T47D (cell line): ENCODE measurements at places on chromosomes 1 and 21.
A peak's percentile ranks its signal among the peaks of the same experiment; 100 is the strongest.

- DNase-seq, result no peak
Observed at GRCh38 chr21:14454016-14455009, 71.4 kb upstream of the HSPA13 start.

DNA sequence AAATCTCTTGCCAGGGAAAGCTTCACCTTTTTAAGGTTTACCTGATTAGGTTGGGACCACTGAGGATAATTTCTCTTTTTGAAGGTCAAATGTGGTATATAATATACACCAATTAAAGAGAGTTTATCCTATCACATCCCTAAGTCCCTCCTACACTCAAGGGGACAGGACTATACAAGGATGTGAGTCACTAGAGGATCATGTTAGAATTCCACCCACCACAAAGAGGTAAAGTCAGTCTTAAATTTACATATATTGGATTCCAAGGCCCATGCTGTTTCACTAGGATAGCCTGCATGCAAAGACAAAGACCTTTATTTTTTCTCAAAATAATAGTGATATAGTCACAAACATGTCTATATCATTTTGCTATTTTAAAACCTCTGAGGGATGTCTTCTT, 164.4 kb downstream of the GIPC2 start:
- DNase-seq, result no peak

- DNase-seq, result no peak
Observed at GRCh38 chr1:59128239-59128736, 168.6 kb upstream of the FGGY start.

- DNase-seq, result peak; percentile 97
Observed at GRCh38 chr1:204072931-204073836, at the start of gene SOX13. Gene SOX13 (plus strand): TSS chr1:204073115. CDS start chr1:204112916, 39,801 bp downstream.

DNA sequence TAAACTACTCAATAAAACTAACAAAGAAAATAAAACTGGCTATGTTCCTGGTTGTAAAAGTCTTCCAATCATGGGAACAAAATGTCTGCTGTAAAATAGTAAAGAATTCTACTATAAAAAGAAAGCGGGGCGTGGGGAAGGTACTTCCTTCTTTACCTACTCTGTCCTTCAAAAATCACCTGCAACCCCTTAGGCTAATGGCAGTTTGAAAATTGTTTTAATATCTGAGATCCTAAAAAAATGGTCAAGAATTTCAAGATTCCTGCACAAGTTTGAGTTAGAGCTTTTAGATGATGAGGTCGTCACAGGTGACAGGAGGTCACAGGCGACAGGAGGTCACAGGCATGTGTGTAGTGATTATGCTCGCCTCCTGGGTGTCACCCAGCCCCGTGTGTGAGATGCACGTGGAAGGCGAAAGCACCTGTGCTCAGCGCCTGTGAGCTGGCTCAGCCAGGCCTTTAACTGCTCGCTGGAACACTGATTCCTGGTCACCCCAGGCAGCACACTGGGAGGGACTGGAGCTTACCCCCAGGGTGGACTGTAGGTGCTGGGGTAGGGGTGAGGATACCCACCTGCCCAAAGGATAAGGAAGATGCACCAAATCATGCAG, 18.6 kb upstream of the TMPRSS2 start:
- no peak for DNase-seq

- DNase-seq, result no peak
Observed at GRCh38 chr1:110113551-110113950, 1.3 kb downstream of the UBL4B start.

DNA sequence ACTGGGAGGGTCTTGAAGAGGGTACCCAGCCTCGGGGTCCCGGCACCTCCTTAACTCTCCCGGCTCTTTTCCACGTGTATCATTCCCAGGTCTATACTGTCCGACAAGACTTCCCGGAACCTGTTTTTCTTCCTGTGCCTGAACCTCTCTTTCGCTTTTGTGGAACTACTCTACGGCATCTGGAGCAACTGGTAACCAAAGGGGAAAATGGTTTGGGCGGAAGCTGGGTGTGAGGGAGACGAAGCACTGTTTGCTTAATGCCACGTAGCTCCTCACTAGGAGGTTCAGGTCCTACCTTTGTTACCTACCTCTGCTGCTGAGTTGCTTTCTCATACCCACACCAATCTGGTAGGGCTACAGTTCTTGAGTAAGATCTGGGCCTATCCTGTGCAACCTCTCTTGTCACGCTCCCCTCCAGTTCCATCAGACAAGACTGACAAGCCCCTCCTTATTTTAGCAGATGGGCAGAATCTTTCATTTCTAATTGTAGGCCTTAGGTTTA, 642 bp downstream of the SLC30A7 start:
- DNase-seq, result peak; percentile 4

GRCh38 chr21:15406791-15407190, 323.0 kb upstream of the USP25 start:
- no peak for DNase-seq

DNA sequence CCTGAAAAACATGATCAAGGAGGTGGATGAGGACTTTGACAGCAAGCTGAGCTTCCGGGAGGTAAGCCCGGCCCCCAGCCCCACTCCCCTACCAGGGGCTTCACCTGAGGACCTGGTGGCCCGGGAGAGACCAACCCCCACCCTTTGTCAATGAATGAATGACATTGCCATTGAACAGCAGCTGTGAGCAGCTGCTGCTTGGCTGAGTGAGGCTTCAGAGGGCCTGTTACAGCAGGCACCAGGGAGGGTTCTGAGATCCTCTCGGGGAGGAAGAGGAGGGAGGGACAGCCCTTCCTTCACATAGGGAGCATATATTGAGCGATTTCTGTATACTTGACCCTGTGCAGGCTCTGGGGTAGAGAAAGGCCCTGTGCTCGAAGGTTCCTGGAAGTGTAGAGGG, 12.3 kb upstream of the CTRC start:
- DNase-seq, result no peak

- DNase-seq, result no peak
Observed at GRCh38 chr1:208117409-208117808, 126.8 kb downstream of the PLXNA2 start.

- no peak for DNase-seq
Observed at GRCh38 chr1:194071205-194071604, 884.8 kb upstream of the B3GALT2 start.

DNA sequence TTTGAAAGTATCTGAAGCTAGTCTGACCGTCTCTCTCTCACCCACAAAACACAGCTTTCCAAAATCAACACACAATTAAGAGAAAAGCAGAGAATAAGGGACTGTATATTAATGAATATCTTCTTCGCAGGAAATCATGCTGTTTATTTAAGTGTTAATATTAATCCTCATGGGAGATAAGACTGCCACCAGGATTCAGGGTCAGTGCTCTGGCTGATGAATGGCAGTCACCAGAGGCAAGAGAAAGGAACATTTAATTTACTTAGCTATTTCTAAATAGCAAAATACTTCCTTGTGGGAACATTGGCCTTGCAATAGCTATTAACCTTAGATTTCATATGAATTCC, 2.2 kb downstream of the SCYL3 start:
- DNase-seq, result no peak

DNA sequence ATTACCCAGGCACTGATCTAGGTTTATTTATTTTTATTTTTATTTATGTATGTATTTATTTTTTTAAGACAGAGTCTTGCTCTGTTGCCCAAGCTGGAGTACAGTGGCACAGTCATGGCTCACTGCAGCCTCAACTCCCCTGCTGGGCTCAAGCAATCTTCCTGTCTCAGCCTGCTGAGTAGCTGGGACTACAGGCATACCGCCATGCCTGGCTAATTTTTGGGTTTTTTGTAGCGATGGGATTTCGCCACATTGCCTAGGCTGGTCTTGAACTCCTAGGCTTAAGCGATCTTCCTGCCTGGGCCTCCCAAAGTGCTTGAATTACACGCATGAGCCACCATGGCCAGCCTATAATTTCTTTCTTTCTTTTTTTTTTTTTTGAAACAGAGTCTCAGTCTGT, 9.4 kb downstream of the PHACTR4 start:
- no peak for DNase-seq

GRCh38 chr1:14934867-14935266, 218.7 kb upstream of the TMEM51 start:
- DNase-seq, result no peak

DNA sequence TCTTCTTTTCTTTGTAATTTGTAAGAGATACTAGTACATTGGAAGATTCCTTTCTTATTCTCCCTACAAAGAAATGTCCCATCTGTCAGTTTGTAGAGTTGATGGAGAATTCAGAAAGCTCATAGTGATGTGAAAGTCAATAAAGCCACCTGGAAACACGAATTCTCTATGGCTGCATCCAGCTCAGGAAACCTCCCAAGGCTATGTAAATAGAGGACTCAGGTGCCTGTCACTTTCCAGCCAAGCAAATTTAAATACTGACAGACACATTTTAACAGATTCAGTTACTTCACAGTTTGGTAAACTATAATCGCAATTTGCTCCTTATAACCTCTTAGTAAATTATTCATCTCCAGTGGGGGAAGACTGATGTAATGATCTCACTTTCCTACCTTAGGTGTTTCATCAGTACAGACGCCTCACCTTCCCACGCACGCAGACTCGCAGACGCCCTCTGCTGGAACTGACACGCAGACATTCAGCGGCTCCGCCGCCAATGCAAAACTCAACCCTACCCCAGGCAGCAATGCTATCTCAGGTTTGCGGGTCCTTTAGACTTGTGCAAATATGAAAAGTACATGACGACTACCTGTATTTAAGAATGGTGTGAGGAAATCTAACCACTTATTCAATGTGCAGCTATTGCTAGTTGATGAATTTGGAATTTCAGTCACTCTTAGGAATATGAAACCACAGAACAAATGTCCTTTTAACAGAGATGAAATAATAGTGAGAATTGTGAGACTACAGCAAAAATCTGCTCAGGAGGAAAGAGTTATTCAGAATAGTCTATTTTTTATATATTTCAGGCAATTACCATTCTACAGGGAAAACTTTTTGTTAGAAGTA, 60.6 kb downstream of the PTPRC start:
- DNase-seq, result peak; percentile 77
